ENCODE measurements at places on chromosomes 5 and 9. TPM values are rescaled to one million over a fixed set of nuclear protein-coding genes. Genes with fewer than 3 reads are reported as not detected.

GRCh38 chr5:139207297-139208000, 9.3 kb upstream of the SIL1 start:
- H3K36me3 ChIP-seq = no peaks in the 10 kb centered on the region
- H3K4me1 ChIP-seq = no peaks in the 10 kb centered on the region
- no peak for DNase-seq
- no peaks in the 10 kb centered on the region for H3K27me3 ChIP-seq

The FOXD4 gene
- not detected for polyA plus RNA-seq

DNA sequence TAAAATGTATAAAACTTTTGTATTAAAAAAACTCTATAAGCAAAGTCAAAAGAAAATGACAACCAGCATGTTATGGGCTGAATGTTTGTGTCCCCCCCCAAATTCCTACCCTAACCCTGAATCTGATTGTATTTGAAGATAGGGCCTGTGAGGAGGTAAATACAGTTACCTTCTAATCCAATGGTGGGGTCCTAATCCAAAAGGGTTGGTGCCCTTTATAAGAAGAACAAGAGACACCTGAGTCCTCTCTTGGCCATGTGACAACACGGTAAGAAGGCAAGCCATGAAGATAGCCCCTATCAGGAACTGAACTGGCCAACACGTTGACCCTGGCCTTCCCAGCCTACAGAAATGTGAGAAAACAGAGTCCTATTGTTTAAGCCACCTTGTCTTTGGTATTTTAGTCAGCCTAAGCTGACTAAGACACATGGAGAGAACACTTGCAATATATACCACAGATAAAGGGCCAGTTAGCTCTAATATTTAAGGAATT, 49.7 kb upstream of the AKNA start:
- peaks cover 2% of the 10 kb centered on the region for H3K4me1 ChIP-seq
- no peaks in the 10 kb centered on the region for H3K36me3 ChIP-seq
- DNase-seq = no peak
- H3K4me3 ChIP-seq = no peak overlapping the region
- H3K27ac ChIP-seq = no peak overlapping the region
- H3K27me3 ChIP-seq = peaks cover 2% of the 10 kb centered on the region

The OCLN gene
- 0.13 TPM for polyA plus RNA-seq

The WHRN gene
- polyA plus RNA-seq = 1.0 TPM

- H3K4me3 ChIP-seq = no peak overlapping the region
- peaks cover 2% of the 10 kb centered on the region for H3K27me3 ChIP-seq
- no peaks in the 10 kb centered on the region for H3K4me1 ChIP-seq
- H3K27ac ChIP-seq = no peak overlapping the region
- no peak for DNase-seq
Observed at GRCh38 chr5:154112255-154112654, 73.5 kb downstream of the MFAP3 start.

The ALDOB gene
- not detected for polyA plus RNA-seq

- peaks cover 1% of the 10 kb centered on the region for H3K27me3 ChIP-seq
- H3K4me3 ChIP-seq = no peak overlapping the region
- no peaks in the 10 kb centered on the region for H3K36me3 ChIP-seq
- no peak overlapping the region for H3K27ac ChIP-seq
- no peaks in the 10 kb centered on the region for H3K4me1 ChIP-seq
- no peak for DNase-seq
Observed at GRCh38 chr5:42483472-42484154, 60.4 kb downstream of the GHR start.

The PCDHGB6 gene
- 1.9 TPM for polyA plus RNA-seq

DNA sequence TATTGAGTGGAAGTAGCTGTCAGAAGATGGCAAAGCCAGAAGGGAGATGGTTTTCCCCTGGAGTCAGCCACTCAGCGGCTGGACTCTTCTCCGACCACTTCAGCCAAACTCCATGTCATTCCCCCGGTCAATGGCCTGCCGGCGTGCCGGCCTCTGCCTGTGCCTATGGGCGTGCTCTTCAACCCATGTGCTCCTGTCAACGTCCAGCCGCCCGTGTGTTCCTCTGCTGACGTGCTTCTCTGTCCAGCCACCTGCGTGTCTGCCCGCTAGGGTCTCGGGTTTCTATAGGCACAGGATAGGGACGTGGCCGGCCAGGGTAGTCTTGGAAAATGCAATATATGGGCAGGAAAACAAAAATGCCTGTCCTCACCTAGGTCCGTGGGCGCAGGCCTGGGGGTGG, 77.7 kb upstream of the RUFY1 start:
- no peaks in the 10 kb centered on the region for H3K27me3 ChIP-seq
- H3K36me3 ChIP-seq = no peaks in the 10 kb centered on the region
- H3K27ac ChIP-seq = no peak overlapping the region
- no peak overlapping the region for H3K4me3 ChIP-seq
- DNase-seq = no peak

GRCh38 chr9:106860721-106861639, 2.0 kb upstream of the ZNF462 start:
- no peak for DNase-seq
- peaks cover 42% of the 10 kb centered on the region for H3K27me3 ChIP-seq
- peaks cover 66% of the 10 kb centered on the region for H3K4me1 ChIP-seq
- H3K36me3 ChIP-seq = peaks cover 4% of the 10 kb centered on the region
- no peak overlapping the region for H3K27ac ChIP-seq

DNA sequence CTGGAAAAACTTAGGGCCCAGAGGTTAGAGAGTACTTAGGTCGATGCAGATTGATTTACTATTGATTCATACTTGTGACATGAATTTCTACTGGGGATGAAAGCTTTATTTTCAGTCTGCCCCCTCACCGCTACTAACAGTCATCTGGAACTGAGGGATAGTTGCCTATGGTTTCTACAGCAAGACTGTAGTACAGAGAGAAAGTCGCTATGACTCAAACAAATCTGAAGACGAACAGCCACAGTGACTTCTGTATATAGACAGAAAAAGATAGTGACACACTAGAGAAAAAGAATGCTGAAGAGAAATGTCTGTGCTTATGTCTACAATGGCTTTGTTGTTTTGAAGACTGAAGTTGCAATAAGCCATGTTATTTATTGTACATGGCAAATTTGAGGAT, 17.3 kb downstream of the OR13D1 start:
- no peak for DNase-seq
- H3K27ac ChIP-seq = no peak overlapping the region
- H3K36me3 ChIP-seq = no peaks in the 10 kb centered on the region
- no peak overlapping the region for H3K4me3 ChIP-seq

GRCh38 chr9:98479967-98480847, 224.8 kb upstream of the TBC1D2 start:
- H3K27ac ChIP-seq = no peak overlapping the region
- H3K4me3 ChIP-seq = no peak overlapping the region
- peaks cover 5% of the 10 kb centered on the region for H3K27me3 ChIP-seq
- H3K4me1 ChIP-seq = no peaks in the 10 kb centered on the region

- no peaks in the 10 kb centered on the region for H3K36me3 ChIP-seq
- peaks cover 18% of the 10 kb centered on the region for H3K4me1 ChIP-seq
- no peak overlapping the region for H3K27ac ChIP-seq
- no peak for DNase-seq
- no peak overlapping the region for H3K4me3 ChIP-seq
Observed at GRCh38 chr9:77017505-77017894, 2.0 kb upstream of the FOXB2 start.

The FIBCD1 gene
- not detected for polyA plus RNA-seq

DNA sequence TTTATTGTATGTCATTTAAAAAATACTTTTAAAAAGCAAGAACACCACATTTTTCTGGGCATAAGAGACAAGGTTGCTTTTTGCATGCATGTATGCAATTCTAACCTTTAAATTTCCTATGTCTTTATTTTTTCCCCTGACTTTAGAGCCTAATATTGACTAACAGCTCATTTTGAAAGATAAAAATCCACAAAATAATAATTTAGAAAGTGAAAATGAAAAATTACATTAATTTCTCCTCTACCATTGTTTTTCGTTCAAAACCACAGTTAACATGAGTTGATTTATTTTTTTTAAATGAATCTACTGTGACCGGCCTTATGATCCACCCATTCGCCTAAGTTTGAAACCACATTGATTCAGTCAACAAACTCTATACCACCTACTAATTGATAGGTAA, 137.5 kb upstream of the CDKN2B start:
- H3K4me1 ChIP-seq = no peaks in the 10 kb centered on the region
- H3K36me3 ChIP-seq = no peaks in the 10 kb centered on the region
- H3K27me3 ChIP-seq = peaks cover 7% of the 10 kb centered on the region
- no peak overlapping the region for H3K4me3 ChIP-seq
- no peak for DNase-seq

The PCDHB8 gene
- not detected for polyA plus RNA-seq

The NSD1 gene
- polyA plus RNA-seq = 19.7 TPM

- DNase-seq = no peak
- no peak overlapping the region for H3K4me3 ChIP-seq
- peaks cover 3% of the 10 kb centered on the region for H3K36me3 ChIP-seq
- H3K27ac ChIP-seq = no peak overlapping the region
- peaks cover 2% of the 10 kb centered on the region for H3K27me3 ChIP-seq
- H3K4me1 ChIP-seq = no peaks in the 10 kb centered on the region
Observed at GRCh38 chr5:97452646-97453045, 269.6 kb upstream of the RIOK2 start.

The PDCD1LG2 gene
- polyA plus RNA-seq = 0.09 TPM

DNA sequence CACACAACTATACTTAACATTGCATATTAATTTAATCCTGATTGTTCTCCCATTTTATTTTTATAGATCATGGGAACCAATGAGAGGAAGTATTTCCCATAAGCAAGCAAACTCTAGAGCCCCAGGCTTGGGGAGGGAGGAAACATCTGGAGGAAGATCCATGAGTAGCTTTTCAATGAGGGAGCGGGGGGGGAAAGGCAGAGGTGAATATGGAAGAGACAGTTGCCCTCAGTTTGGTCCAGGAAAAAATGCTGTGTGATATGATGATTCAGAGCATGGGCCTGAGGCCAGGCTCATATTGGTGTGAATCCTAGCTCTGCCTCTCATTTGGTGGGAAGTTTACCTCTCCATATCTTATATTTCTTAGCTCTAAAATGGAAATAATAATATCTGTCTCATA, 42.2 kb upstream of the ALDOB start:
- peaks cover 3% of the 10 kb centered on the region for H3K27me3 ChIP-seq
- DNase-seq = no peak
- H3K36me3 ChIP-seq = no peaks in the 10 kb centered on the region
- H3K4me1 ChIP-seq = no peaks in the 10 kb centered on the region

DNA sequence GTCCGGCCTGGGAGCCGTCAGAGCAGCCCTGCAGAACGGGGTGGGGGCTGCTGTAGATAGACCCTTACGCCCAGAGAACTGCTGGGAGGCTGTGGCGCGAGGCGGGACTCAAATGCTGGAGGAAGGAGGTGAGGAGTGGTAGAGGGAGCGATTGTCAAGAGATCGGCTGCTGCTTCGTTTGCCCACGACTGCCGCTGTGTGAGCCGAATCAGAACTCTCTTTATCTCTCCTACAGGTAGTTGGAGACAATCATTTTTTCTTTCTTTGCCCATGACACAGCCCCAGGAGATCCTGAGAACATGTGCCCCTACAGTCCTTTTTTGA, 456 bp downstream of the ZNF79 start:
- peak overlapping the region; percentile 99 for H3K4me3 ChIP-seq
- peaks cover 7% of the 10 kb centered on the region for H3K27me3 ChIP-seq
- H3K36me3 ChIP-seq = no peaks in the 10 kb centered on the region

- no peak overlapping the region for H3K4me3 ChIP-seq
- no peaks in the 10 kb centered on the region for H3K36me3 ChIP-seq
- H3K4me1 ChIP-seq = no peaks in the 10 kb centered on the region
- H3K27ac ChIP-seq = no peak overlapping the region
- peaks cover 18% of the 10 kb centered on the region for H3K27me3 ChIP-seq
- no peak for DNase-seq
Observed at GRCh38 chr5:2739360-2740050, 12.0 kb downstream of the IRX2 start.

- H3K36me3 ChIP-seq = no peaks in the 10 kb centered on the region
- H3K4me1 ChIP-seq = no peaks in the 10 kb centered on the region
Observed at GRCh38 chr5:34709861-34710673, 53.9 kb downstream of the RAI14 start.

- DNase-seq = no peak
- H3K27me3 ChIP-seq = peaks cover 5% of the 10 kb centered on the region
- H3K4me1 ChIP-seq = no peaks in the 10 kb centered on the region
- no peak overlapping the region for H3K4me3 ChIP-seq
- H3K36me3 ChIP-seq = no peaks in the 10 kb centered on the region
- H3K27ac ChIP-seq = no peak overlapping the region
Observed at GRCh38 chr5:111670826-111671492, 86.0 kb downstream of the NREP start.

Measured in immature natural killer cell (primary cell).